ENCODE measurements at places on chromosomes 4 and X.

GRCh38 chrX:13476384-13476783, 93.0 kb upstream of the EGFL6 start:
- no peak for DNase-seq

- peak; percentile 37 for DNase-seq
Measured at GRCh38 chrX:1468250-1468772, 15.6 kb upstream of the ASMTL start.

- DNase-seq: peak; percentile 63
Measured at GRCh38 chr4:124610211-124610610, 102.3 kb downstream of the ANKRD50 start.

- no peak for DNase-seq
Measured at GRCh38 chr4:85571008-85571407, 96.1 kb downstream of the ARHGAP24 start.

- DNase-seq: no peak
Measured at GRCh38 chrX:148854306-148854705, 353.9 kb downstream of the AFF2 start.
